ENCODE measurements at places on chromosomes 3 and 15.
A peak's percentile ranks its signal among the peaks of the same experiment; 100 is the strongest.

DNA sequence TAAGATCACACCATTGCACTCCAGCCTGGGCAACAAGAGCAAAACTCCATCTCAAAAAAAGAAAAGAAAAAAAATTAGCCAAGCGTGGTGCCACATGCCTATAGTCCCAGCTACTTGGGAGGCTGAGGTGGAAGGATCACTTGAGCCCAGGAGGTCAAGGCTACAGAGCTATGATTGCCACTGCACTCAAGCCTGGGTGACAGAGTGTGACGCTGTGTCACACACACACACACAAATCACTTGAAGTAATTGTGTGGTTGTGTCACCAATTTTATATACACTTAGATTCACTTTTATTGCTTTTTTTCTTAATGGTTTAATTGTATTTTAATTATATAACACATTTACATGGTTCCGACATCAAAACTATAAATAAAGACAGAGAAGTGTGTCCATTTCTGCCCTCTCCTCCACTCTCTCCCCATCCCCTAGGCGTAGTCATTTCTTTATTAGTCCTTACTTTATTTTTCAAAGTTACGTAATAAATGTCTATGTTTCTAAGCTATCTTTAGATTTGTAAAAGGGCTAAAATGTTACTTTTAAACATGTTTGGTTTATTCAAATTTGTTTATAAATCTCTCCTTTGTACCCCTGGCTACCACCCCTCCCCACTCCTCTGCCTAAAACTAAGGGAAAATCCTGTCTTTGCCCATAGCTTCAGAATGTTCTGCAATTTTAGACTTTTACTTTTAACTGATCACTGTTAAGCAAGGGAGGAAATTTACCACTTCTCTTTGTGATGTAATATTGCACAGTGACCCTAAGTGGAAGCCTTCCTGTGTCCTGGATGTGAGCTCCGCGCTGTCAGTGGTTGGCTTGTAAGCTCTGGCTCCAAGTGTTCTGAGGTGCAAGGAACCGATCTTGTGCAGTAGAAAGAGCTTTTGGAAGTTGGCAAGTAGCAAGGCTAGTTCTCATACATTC is 10.8 kb upstream of the VILL start:
- no peak for DNase-seq

DNA sequence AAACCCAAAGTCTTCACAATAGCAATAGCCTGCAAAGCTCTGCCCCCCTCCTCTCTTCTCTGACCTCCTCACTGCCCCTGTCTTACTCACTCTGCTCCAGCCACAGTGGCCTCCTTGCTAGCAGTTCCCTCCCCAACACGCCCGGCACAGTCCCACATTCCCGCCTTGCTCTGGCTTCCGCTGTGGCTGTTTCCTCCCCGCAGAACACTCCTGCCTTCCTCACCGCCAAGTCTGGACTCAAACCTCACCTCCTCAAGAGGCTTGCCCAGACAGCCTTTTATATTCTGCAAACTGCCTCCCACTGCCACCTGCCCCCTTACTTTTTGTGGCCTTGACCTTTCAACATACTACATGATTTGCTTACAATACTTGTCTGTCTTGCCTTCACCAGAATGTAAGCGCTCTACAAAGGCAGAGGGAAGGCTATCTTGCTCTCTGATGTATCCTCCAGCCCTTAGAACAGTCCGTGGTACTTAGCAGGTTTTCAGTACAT is 406 bp upstream of the MPI start:
- DNase-seq, result no peak

DNA sequence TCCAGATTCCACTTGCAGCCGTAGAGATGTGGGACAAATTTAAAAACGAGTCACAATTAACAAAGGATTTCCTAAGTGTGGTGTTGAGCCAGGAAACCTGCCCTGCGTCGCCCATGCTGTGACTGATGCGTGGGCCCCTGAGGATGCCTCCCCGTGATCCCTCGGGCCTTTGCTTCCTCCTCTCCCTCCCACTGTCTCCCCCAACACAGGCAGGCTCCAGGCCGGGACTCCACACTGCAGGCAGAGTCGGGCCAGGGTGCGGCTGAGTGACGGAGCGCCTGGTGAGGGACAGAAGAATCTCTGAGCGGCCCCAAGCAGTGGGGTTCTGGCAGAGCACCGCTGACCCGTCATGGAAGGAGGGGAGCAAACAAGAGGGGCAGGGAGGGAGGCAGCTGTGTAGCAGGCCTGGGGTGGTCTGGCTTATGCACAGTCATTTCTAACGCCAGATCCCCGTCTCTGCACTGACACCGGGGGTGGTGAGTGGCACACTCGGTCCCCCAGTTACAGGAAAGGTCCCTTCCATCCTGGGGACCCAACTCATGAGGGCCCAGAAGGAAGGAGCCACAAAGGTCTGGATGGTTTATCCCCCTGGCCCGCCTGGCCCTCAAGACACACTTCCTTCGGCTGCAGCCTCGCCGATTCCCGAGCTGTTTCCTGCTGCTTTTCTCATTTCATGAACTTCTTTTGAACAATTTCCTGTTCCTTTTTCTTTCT is 91.0 kb downstream of the XXYLT1 start:
- no peak for DNase-seq

DNA sequence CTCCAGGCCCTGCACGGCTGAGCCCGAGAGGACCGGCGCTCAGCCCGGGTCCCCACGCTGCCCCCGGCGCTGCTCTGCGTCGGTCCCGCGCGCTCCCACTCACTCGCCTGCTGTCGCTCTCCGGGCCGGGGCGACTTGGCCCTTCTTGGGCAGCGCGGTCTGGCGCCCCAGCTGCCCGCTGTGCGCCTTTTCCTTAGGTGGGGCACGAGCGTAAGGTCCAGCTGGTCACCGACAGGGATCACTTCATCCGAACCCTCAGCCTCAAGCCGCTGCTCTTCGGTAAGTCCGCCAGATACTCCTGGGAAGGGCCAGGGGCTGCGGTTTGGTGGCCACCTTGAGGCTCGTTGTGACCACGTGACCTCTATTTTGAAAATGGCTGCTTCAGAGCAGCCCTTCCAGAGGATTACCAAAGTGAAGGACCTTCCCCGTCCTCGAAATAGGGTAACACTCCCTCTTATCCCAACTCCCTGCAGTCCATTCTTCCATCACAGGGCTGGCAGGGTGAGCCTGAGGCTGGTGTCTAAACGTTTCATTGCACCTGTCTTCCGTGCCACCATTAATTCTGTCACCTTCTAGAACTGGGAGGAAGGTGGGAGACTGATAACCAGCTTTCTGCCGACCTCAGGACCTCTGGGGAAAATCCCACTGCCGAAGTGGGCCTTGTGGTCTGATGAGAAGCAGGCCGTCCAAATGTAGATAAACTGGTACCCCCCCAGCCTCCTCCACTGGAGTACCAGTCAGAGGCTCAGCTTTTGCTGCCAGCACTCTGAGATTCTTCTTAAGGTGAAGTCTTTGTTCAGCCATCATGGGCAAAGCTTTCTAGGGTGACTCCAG is 812 bp downstream of the P4HTM start:
- peak; percentile 46 for DNase-seq

- DNase-seq, result no peak
Measured at GRCh38 chr3:188976407-188976806, 195.4 kb upstream of the TPRG1 start.

GRCh38 chr15:31317421-31318327 is 9.0 kb upstream of the KLF13 start:
- DNase-seq, result no peak

GRCh38 chr3:48240000-48240963 is 622 bp upstream of the ZNF589 start:
- no peak for DNase-seq

GRCh38 chr3:10941972-10942371 is 50.6 kb upstream of the SLC6A1 start:
- DNase-seq, result no peak

- DNase-seq, result no peak
Measured at GRCh38 chr15:80170596-80170995, 17.8 kb downstream of the FAH start.

DNA sequence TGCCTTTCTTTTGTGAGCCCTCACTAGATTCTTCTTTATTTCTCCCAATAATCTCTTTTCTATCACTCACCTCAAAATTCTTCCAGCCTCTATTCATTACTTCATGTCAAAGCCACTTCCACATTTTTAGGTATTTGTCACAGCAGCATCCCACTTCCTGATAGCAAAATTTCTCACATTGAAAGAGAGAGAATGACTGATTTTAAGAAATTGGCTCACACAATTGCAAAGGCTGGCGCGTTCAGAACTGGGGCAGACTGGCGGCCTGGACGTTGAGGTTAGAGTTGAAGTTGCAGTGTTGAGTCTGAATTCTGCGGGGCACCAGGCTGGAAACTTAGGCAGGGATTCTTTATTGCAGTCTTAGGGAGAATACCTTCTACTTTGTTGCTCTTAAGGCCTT is 117.9 kb downstream of the LRRC28 start:
- DNase-seq, result no peak

- no peak for DNase-seq
Measured at GRCh38 chr3:177451864-177452830, 254.9 kb upstream of the TBL1XR1 start.

GRCh38 chr15:95598251-95598855 is 732.1 kb upstream of the NR2F2 start:
- DNase-seq, result no peak

DNA sequence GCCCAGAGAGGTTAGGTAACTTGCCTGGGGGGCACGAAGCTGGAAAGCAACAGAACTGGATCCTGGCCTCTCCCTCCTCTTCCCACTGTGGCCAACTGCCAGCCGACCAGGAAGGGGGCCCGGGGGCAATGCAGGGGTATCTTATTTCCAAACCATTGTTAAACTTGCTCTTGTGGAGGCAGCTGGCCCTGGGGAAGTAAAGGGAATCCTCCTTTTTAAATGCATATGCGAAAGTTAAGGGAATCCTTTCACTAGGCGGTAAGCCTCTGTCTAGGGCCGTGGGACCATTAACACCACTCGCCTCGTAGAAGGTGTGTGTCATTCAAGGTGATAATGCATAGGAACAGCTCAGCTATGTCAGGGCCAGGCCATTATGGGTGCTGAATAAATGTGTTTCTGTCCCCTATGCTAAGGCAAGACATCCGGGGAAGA is 68.6 kb downstream of the ST6GAL1 start:
- DNase-seq, result no peak

GRCh38 chr3:109640146-109640652 is 302.9 kb upstream of the DPPA4 start:
- DNase-seq, result no peak

DNA sequence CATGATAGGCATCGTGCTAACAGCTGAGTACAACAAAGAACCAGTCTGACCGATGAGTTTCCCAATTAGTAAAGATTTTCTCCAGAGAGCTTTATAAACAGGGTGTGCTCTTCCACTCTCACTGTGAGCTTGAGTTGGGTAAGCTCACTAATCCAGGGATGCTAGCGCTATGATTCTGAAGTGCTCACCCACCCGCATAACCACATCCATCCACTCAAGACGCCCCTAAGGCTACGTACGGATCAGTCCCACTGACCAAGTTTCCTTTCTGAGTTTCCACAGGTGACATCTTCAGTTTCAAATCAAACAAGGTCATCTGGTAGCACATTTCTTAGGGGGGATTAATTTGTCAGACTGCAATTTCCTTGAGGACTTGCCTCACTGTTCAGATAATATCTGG is 141.1 kb upstream of the ABI3BP start:
- no peak for DNase-seq

DNA sequence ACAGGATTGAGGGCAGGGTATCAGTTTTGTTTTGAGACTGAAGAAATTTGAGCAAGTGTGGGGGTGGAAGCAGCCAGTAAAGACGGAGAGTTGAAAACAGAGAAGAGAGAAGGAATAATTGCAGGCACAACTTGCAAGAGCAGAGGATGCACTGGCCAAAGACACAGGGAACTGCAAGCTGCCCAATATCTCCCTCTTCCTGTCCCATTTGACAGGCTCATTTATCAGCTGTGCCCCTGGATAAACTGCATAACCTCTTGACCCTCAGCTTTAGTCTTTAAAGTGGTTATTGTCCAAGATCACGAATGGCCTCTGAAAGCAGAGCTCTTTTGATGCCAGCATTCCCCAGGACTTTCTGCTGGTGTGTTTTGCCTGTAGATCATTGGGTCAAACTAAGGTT is 5.0 kb upstream of the RAMAC start:
- DNase-seq, result no peak

DNA sequence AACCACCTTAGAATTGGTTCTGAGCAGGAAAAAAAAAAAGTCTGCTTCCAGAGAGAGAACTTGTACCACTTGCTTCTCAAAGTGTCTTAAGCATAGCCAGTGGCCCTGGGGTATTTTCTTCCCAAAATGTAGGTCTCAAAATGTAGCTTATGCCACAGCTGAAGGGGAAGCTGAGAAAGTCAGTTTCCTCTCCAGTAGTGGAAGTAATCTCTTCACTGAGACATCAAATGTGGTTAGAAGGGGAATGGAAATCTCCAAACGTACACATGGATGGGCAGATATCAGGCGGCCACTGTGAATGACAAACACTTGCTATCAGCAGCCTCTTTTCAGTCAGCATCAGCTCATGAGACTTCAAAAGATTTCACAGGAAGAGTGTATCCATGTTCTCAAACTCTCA is 841.2 kb downstream of the TUSC7 start:
- DNase-seq, result no peak

- no peak for DNase-seq
Measured at GRCh38 chr3:180002006-180002405, 34.7 kb downstream of the PEX5L start.

Measured in globus pallidus (tissue), 1 donor.